ENCODE measurements at places on chromosomes 7 and 10. TPM values are rescaled to one million over a fixed set of nuclear protein-coding genes. Genes with fewer than 3 reads are reported as not detected.

RAMP3 gene
- not detected for total RNA-seq

DNA sequence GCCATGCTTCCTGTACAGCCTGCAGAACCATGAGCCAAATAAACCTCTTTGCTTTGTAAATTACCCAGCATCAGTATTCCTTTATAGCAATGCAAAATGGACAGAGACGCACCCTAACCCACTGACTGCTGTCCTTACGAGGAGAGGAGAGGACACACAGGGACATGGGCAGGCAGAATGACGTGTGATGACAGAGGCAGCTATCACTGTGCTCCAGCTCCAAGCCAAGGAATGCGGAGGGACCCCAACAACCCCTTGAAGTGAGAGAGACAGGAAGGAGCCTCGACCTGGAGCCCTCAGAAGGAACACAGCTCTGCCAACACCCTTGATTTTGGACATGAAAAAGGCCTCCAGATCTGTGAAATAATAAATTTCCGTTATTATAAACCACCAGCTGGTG, 46.6 kb upstream of the EBF3 start:
- DNase-seq, result no peak

DNA sequence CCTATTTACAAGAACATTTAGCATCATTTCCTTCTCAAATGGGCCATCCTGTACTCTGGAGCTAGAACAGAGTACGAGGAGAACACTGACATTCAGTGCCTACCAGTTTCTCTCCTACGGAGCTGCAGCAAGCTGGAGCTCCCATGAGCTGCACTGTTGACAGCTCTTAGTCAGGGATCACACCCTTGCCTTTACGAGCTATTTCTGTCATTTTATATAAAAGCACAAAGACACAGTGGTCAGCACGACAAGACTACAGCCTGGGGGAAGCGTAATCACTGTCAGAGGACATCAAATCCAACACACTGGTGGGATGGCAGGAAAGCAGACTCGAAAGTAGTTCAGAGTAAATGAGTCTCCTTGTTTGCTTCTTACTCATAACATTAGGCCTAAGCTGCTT, 2.7 kb downstream of the CDCA7L start:
- no peak for DNase-seq

CPN1 gene
- not detected for total RNA-seq

GRCh38 chr7:113267271-113267670, 148.9 kb upstream of the SMIM30 start:
- no peak for DNase-seq

DNA sequence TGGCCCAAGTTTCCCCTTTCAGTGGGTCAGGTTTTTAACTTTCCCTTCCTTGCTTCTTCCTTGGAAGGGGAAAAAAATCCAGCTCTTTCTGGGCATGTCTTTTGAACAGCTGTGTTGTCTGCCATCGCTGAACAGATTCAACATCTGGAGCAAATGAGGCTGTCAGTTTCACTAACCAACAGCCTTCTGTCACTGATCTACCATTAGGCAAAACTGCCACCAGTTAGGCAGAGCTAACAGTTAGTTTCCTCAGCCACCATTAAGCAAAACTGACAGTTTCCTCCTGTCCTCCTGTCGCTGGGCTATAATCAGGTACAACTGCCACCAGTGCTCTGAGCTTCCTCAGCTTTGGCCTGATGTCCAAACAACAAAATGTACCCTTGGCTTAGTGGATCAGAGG, 81.9 kb downstream of the NPTX2 start:
- no peak for DNase-seq

PPIF gene
- 27.8 TPM for total RNA-seq

EBF3 gene
- 0.40 TPM for total RNA-seq

LIMK1 gene
- total RNA-seq, result 29.9 TPM

PNLIPRP1 gene
- not detected for total RNA-seq

NPSR1 gene
- not detected for total RNA-seq

GRCh38 chr7:111639934-111640333, 77.6 kb upstream of the IMMP2L start:
- DNase-seq, result no peak

GRCh38 chr7:89943525-89944050, 210.7 kb upstream of the STEAP1 start:
- no peak for DNase-seq

- DNase-seq, result peak; percentile 62
Observed at GRCh38 chr7:5282543-5283316, at the start of gene SLC29A4. TSS of gene SLC29A4 (plus strand) at chr7:5282943. CDS start at chr7:5287817, 4,874 bp downstream.

DNA sequence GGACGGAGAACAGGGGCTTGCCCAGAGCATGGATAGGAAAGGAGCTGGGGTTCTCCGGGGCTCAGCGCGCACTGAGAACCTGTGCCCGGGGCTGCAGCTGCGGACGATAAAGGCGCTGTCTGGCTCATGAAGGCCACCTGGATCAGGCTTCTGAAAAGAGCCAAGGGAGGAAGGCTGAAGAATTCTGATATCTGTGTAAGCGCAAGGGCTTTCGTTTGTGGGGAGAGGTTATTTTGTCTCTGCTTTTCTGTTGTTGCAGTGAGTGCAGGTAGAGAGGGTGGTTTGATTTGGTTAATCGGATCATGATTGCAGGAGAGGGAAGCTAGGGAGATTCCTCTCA, 250.5 kb downstream of the NSUN6 start:
- DNase-seq, result peak; percentile 59

GPER1 gene
- 1.2 TPM for total RNA-seq

- DNase-seq, result no peak
Observed at GRCh38 chr7:44987996-44988395, 9.2 kb upstream of the MYO1G start.

GRCh38 chr10:90432866-90433265, 425.0 kb downstream of the HTR7 start:
- DNase-seq, result no peak

CYP2W1 gene
- 0.06 TPM for total RNA-seq

GRCh38 chr7:153322991-153323390, 563.4 kb downstream of the ACTR3B start:
- DNase-seq, result no peak

GRCh38 chr10:86077271-86077670, 289.3 kb downstream of the GRID1 start:
- DNase-seq, result no peak

DNA sequence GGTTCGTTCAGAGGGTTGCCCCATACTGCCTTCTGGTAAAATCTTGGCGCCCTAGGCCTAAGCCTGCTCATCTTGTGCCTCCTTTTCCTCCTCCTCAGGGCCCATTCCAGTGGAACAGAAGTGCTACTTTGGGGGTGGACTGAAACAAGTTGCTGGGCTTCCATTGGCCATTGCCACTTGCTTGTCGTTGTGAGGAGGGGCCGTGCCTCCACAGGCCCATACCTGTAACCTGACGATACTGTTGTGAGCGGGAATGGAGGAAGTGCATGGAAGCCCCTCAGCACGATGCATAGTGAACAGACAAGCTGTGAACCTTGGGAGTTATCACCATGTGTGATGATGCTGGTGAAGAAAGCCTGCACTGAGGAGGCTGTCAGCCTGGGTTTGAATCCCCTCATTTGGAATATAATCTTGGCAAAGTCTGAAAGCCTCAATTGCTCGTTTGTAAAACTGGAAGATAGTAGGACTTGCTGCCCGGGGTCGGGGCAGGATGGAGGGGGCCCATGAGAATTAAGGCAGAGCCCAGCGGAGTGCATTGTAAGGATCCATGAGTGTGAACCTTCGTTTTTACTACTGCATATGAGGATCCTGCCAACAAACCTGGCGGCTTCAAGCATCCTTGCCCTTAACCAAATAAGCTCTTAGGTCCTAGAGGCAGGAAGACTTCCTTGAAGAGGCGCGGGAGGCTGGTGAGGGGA, 671 bp upstream of the PAPSS2 start:
- no peak for DNase-seq

DNA sequence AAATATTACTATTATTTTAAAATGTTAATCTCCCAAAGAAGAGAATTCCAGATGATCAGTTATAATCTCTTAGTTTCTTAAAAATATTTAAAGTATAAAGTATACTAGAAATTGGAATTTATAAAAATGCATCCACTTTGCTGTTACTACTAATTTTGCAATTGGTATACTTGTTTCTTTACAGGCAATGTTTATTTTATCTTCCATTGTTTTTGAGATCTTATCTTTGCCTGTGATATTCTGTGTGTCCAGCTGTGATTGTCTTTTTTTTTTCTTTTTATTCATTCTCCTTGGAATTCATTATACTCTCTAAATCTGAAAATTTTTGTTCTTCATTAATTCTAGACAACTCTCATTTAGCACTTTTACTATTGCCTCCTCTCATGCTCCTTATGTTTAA, 652.6 kb downstream of the TNS3 start:
- DNase-seq, result no peak

GRCh38 chr10:4719036-4719435, 107.0 kb upstream of the AKR1E2 start:
- no peak for DNase-seq

DNA sequence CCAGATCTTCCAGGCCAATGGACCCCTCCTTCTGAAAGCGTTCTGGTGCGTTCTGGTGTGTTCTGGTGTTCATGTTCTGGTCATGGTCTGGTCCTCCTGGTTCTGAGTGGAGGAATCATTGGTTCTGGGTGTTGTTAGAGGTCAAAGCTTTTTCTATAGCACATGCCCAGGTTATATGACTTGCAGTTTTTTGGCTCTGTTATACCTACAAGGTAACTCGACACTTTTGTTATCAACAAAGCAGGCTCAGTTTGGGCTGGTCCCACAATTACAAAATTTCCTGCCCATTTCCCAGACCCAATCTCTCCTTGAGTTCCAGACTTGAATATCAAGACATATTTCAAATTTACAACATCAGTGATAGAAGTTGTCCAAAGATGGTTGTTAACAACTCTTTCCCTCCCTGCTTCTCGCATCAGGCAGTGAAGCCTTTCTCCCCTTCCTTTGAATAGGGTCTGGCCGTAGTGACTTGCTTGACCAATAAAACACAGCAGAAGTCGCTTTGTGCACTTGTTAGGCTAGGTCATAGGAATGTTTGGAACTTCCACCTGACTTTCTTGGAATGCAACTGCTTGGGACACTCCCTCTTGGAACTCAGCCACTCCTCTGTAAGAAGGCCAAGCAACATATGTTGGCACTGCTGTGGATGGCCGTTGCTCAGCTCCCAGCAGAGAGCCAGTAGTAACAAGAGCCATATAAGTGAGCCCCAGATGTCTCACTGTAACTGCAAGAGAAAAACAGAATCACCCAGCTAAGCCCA, 83.1 kb upstream of the STEAP1B start:
- peak; percentile 32 for DNase-seq

DNA sequence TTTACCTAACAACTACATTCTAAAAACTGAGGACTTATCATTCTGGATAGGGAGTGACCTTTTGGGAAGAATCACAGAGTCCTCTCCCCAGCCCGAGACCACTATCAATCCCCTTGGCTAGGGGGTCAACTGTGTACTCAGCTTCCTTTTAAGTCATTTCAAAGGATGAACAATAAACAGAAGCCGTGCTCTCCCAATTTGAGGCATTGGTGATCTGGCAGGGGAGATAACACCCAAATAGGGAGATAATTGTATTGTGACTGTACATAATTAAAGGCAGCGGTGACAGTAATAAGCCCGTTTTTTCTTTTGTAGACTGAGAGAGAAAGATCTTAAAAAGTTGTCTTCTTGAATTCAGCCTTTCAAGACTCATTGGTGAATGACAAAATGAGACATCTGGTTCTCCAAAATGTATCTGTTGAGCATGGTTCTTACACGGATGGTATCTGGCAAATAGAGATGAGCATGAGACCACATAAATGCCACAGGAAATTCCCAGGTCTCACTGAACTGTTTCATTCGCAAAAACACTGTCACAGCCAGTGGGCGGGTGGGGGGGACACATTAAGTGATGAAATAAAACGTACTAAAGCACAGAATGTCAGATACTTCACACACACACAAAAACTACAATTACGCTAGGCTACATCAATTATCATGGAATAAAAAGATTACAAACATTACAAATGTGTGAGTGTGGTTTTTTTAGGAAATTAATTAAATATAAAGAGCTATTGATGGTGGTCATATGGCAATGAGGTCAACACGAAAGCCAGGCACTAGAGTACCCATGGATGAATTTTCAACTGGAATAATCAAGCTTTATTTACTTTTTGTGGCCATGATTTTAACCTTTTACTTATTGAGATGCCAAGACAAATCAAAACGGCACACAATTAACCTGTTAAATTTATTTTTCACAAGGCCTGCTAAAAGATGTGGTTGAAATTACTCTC, 108.4 kb downstream of the HIPK2 start:
- no peak for DNase-seq

ELOVL3 gene
- total RNA-seq, result not detected

STK31 gene
- total RNA-seq, result 0.93 TPM

DNA sequence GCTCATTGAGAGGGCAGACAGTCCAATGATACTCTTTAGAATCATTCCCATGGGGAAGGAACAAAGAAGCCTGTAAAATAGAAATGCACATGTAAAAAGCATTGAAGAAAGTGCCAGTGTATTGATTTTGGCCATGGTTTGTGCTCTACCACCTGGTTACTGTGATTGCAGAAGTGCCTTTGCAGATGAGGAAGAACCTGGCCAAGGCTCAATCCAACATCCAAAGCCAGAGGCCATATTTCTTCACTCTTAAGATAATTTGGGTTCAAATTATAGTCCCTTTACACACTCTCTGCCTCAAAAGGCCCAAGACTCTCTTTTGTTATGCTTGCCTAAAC, 122.1 kb downstream of the EGFR start:
- DNase-seq, result no peak

SLC26A5 gene
- total RNA-seq, result not detected

DNA sequence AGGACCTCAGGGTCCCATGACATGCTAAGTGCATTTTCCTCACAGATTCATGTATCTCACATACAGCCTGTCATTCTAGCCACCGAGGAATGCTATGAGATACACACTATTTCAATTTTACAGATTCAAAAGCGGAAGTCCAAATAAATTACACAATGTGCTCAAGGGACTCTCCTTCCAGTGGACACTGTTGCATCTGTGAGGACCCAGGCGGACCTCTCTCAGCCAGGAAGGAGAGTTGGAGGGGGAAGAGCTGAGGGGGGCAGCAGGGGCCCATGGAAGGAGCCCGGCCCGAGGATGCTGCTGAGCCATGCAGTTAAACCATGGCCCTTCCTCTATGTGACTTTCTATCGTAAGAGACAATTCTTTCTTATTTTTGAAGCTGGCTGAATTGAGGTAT, 93.6 kb downstream of the VOPP1 start:
- no peak for DNase-seq

- no peak for DNase-seq
Observed at GRCh38 chr7:156818133-156818532, 74.8 kb downstream of the LMBR1 start.

BLNK gene
- not detected for total RNA-seq

DNA sequence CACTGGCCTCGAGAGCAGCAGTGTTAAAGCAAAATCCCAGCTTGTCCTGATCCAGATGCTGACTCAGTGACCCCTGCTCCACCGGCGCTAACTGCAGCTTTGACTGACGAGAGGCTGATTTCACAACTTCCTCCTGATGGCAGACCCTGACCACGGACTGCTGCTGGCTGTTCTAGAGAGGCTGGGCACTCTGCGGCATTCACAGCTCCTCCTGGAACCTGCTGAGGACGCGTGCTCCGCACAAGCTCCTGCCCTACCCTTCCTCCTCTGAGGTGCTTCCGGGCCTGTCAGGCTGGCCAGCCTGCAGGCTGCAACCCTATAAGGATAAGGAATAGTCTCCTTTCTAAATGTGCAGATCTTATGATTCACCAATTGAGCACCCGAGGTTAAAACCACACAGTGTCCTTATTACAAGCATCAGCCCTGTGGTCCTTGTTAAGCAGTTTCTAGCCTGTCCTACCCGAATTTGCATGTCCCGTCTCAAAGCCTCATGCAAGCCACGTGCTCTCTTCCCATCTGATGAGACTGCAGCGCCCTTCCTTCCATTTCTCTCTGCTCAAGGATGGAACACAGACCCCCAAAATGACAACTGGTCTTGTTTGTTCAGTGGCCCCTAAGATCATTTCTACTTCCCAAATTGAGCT, 35.5 kb upstream of the NCAPG2 start:
- no peak for DNase-seq

Data from neural progenitor cell (in vitro differentiated cells).